Fibroblast of the conjunctiva (primary cell): ENCODE measurements at places on chromosomes 12 and 14.
A peak's percentile ranks its signal among the peaks of the same experiment; 100 is the strongest.

GRCh38 chr14:33317675-33318074, 379.0 kb downstream of the NPAS3 start:
- no peak for DNase-seq

DNA sequence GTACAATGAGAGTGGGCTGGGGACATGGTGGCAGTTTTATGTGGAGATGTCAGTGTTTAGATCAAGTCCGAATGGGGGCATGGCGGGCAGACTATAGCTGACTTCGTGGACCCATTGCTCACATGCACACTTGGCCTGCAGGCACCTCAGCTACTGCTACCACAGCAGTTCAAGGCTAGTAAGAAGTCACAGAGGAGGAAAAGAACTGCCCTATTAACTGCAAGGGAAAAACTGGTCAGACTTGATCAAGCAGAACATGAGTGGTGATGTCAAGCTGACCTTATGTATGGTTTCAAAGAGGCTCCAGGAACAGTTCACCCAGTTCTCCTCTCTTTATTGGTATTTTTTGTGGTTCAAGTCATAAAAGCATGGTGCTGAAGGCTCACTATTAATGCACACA, 30.2 kb upstream of the FRS2 start:
- no peak for DNase-seq

DNA sequence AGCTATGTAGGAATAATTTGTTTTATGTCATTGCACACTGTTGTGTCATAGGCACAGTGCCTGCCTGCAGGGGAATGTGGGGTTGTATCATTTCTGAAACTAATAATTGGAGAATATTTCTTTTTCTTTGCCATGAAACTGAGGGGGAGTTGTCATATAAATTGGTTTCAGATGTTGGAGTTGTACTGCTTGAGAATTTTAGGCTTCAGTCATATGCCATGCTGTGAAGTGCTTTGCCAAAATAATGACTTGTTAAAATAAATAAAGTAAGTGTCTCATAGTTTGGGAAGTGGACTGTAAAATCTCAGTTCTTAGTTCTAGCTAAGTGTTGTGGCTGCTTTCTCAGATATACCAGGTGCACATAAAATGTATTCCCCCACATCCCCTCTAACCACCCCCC, 116.8 kb downstream of the DAAM1 start:
- peak; percentile 64 for DNase-seq

DNA sequence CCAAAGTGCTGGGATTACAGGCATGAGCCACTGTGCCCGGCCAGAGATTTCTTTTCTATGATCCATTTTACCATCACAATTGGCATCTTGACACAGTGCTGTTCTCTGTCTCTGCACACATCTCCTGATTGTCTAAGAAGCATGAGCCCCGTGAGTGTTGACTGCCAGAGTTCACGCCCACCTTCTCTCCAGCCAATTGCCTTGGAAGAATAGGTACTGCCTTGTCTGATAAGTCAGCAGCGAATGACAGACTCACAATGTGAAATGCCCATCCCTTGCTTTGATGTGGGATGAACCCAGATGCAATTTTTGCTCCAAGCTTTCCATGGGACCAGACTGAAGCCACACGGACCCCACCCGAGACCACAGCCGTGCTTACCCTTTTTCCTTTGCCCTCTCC, 19.3 kb downstream of the EIF5 start:
- no peak for DNase-seq

GRCh38 chr14:89501381-89501780, 84.3 kb upstream of the FOXN3 start:
- no peak for DNase-seq

DNA sequence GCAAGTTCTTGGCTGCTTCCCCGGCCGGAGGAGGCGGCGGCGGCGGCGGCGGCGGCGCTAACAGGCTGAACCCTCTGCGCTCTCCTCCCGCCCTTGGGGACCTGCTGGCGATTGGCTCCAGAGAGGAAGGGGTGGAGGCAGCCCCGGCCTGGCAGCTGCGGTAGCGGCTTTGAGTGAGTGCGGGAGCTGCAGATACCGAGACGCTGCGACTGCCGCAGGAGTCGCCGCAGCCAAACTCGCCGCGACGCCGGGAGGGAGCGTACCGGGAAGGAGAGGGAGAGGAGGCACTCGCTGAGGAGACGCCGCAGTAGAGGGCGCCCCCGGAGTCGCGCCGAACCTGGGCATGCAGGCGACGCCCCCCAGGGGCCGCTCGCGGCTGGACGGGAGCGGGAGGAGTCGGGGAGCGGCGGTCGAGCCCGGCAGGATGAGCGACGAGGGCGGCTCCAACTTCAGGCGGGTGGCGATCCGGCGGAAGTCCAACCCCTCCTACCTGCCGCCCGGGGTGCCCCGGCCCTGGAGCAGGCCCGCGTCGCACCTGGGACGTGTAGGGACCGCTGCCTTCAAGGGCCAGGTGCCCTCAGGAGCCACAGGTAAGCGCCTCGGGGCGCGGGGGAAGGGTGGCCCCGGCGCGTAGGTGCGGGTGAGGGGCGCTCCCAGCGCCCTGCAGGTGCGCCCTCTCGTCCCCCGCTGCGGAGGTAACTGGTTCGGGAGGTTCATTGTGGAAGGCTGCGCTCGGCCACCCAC, at the start of gene FGD4:
TSS of gene FGD4 (plus strand) at position 189 of the 744 bp plus-strand sequence.
- DNase-seq: peak; percentile 42

DNA sequence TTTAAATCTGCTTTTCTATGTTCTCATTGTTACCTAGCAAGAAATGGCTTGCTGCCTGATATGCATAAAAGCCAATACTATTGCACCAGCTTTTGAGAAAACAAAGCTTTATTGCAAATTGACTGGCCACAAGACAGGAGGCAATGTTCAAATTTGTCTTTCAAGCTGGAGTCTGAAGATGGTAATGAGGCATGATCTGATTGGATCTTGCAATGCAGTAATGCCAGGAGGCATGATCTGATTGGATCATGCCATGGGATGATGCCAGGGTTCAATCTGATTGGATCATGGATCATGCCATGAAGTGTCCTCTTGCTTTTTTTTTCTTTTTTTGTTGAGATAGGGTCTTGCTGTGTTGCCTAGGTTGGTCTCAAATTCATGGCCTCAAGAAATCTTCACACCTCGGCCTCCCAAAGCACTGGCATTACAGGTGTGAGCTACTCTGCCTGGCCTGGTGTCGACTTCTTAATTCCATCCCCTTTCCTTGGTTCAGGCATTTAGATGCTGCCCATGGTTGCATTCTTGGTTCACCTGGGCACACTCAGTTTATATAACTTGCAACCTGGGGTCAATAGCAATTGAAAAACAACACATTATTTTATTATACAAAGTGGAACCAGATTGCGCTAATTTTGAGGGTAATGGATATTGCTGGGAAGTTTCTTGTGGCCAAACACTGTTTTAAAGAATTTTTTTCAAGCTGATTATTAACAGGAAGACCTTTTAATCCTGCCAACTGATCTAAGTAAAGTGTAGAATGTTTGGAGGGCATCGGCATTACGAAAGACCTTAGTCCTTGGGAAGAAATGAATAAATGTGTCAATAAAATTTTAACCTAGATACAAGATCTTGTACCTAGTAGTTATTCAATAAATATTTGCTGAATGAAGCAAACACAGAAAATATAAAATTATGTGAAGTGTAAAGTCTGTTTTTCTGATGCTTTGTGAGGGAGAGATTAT, 38.8 kb downstream of the HSD17B6 start:
- DNase-seq: no peak

DNA sequence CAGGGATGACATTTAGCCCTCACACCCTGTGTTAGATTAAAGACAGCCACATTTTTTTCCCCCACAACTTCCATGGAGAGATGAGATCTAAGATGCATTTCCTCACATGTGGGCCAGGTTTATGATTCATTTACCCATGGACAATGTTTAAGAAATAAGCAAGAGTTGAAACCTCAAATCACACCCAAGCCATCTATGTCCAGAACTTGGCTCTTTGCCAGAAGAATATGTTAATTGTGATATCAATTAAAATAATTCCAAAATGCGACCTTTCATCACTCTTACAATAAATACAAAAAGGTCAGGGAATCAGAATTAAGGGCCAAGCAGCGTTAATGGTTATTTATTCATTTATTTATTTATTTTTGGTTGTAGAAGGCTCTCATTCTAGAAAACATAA, 1376.9 kb upstream of the TMEM132C start:
- DNase-seq: no peak

GRCh38 chr12:15417691-15418090, 95.4 kb downstream of the PTPRO start:
- no peak for DNase-seq

DNA sequence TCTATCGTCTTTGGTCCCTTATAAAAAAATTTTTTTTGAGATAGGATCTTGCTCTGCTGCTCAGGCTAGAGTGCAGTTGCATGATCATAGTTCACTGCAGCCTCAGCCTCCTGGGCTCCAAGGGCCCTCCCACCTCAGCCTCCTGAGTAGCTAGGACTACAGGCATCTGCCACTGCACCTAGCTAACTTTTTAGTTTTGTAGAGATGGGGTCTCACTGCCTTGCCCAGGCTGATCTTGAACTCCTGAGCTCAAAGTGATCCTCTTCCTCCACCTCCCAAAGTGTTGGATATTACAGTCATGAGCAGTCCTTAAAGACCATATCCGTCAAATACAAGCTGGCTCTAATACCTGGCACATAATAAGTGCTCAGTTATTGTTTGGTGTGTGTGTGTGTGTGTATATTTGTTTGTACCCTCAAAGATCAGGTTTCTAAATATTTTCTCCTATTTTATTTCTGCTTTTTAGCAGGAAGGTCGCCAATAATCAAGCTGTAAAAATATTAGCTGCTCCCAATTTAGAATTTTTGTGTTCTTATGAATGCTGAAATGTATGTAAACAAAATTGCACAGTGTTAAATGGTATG, 30.5 kb downstream of the SRGAP1 start:
- DNase-seq: no peak

DNA sequence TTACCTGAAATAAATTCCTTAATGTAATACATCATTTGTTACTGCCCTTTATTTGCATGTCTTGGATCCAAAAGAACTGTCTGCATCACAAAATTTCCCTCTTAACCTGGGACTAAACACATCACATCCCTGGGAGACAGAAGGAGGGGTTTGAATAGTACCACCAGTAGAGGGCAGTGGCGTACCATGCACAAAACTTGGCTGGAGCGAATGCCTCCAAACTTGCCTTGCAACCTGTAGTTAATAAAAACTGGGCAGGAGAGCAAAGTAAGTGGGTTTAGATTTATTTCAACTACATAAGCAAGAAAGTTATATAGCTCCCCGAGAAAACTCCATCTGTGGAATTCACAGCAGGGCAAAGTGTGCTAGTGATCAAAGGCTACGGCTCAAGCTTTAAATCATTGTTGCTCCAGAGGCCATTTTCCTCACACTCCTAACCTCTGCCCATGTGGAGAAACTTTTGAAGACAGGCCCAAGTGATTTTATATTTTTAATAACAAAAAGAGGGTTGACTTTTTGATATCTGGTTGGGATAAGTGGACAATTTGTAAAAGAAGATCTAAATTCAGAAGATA, 1176.7 kb upstream of the SEL1L start:
- peak; percentile 65 for DNase-seq

- no peak for DNase-seq
Observed at GRCh38 chr12:104258476-104259067, 43.0 kb downstream of the TXNRD1 start.

DNA sequence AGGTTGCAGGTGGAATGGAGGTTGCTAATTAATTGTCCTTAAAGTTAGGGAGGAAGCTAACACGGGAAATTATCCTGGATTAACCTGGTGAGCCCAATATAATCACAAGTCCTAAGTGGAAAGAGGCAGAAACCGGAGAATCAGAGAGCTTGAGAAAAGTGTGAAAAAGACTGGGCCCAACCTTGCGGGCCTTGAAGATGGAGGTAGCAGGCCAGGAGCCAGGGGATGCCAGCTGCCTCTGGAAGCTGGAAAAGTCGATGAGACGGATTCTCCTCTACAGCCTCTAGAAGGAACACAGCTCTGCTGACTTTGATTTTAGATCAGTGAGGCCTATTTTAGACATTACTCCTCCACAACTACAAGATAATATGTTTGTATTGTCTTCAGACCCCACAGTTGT, 2.1 kb downstream of the SDR9C7 start:
- no peak for DNase-seq

- DNase-seq: peak; percentile 79
Observed at GRCh38 chr14:91996948-91997371, 42.9 kb downstream of the TRIP11 start.

DNA sequence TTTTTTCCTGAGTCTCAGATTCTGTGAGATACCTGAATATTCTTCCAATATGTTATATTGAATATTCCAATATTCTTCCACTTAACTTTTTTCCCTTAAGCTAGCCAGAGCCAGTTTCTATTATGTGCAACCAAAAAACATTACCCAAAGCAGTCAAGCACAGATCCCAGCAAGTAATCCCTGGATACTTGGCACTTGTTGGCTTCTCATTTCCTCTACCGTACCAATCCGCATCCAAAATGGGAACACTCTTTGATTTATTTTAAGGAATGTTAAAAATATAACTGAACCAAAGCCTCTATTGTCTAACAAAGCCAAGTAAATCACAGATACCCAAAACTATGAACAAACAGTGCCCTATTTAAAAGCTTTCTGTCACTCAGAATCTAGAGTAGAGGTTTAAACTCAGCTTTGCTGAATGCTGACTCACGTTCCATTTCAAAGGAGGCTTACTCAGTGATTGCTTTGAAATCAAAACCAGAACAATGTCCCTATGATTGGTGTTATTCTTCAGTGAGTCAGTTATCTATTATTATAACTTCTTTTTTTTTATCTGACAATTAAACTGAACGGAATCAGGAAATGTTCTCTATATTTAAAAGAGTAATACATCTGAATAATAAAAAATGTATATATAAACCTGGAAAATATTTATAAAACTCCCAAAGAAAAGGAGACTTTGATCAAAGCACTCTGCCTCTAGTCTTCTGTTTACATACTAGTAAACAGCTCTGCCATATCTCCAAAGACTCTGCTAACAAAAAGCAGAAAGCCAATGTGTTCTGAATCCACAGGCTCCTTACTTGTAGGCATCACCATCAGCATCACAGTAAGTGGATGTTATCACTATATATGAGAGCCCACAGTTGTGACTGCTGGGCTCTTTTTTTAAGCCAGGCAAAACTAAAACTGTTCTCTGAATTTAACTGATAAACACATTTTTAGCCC, 360.8 kb downstream of the CCDC91 start:
- peak; percentile 70 for DNase-seq

- DNase-seq: no peak
Observed at GRCh38 chr14:76950055-76951020, 78.2 kb downstream of the IRF2BPL start.

DNA sequence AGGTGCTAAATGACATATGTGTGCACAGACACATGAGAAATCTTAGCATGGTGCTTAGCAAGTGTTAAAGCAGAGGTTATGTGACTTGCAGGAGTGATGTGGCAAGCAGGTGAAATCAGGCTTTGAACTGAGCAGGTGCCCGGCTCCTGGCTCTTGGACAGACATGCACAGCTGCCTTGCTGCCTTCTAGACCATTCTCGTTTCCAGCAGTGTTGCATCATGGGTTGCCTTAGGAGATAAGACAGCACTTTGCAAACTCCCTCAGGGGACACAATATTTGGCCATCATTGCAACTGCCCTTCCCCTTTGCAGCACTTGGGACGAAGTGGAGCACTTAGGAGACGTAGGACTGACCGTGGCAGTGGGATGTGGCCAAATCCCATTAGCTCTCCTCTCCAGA, 17.2 kb upstream of the GSC start:
- no peak for DNase-seq
